ENCODE measurements at places on chromosomes 7 and 10.
A peak's percentile ranks its signal among the peaks of the same experiment; 100 is the strongest.

GRCh38 chr10:124478515-124478914 lies 16.9 kb downstream of the LHPP start:
- no peak for DNase-seq

GRCh38 chr10:116253716-116254115 lies 19.3 kb downstream of the GFRA1 start:
- no peak for DNase-seq

DNA sequence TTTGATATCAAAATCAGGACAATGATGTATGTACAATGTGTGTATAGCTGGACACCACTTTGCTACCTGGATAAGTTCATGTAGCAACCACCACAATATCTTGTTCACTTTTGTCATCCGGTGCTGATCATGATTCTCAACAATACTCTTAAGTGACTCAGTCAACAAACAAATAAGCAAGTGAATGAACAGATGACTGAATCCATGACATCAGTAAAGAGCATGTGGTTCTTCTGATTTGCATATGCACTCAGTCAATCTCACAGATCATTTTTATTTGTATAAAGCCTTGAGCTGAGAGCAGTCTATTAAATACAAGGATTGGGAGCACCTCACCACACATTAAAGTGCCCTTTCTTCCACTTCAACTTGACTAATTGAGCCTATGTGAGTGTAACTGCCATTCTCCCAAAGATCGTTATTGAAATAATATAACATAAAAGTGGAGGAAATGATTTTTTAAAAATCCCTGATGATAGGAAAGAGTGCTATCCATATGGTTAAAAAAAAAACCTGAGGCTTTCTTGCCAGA lies 69.5 kb downstream of the NPSR1 start:
- no peak for DNase-seq

GRCh38 chr10:13852872-13853271 lies 266.1 kb downstream of the PRPF18 start:
- DNase-seq, result no peak

DNA sequence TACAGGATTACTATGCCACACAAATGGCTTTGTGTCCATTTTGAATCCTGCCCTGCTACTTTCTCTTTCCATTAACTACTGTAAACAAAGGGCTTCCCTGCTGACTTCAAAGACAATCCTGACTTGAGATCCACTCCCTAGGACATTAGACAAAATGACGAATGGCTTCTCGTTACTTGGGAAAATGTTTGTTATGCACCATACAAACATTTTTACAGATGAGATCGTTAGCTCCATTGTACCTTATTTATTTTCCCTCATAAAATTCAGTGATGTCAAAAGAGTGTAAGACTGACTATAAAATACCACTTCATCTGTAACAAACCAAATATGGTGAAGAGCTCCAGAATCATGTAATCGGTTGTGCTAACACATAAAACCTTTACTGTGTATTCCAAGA lies 121.8 kb downstream of the CD36 start:
- no peak for DNase-seq

DNA sequence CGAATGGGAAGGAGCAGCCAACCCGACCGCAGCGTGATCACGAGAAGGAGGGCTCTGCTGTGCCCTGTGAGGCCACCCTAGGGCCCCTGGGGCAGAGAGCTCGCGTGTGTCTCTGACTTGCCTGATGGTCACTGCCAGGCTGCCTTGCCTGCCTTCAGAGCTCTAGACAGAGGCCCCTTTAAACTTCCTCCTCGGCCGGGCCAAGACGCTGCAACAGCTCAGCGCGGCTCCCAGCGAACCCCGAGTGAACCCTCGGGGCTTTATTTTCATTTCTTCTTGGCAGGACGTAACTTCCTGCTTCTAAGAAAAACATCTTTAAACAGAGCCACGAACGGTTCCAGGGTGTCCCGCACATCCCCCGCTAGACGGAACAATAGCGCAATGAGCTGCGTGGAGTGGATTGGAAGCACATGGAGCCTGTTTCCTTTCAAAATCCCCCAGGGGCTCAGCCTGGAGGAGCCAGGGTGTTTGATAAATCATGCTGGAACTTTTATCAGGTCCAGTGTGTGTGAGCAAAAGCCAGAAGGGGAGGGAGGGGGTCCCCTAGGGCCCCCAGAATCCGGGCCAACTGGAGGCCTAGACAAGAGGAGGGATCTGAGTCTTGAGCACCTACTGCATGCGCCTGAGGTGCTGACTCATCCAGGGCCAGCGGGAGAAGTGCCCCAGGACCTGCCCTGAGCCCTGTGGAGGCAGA lies 134.1 kb upstream of the GDF10 start:
- DNase-seq, result no peak

- peak; percentile 21 for DNase-seq
Observed at GRCh38 chr7:6294839-6295238, 22.4 kb upstream of the CYTH3 start.

- peak; percentile 31 for DNase-seq
Observed at GRCh38 chr7:98753989-98754479, 115.8 kb downstream of the TMEM130 start.

- DNase-seq, result no peak
Observed at GRCh38 chr7:38232502-38233366, 40.7 kb downstream of the TARP start.

- DNase-seq, result no peak
Observed at GRCh38 chr7:22564511-22565045, 64.6 kb upstream of the STEAP1B start.

GRCh38 chr10:22666287-22667092 lies 47.9 kb downstream of the PIP4K2A start:
- no peak for DNase-seq

DNA sequence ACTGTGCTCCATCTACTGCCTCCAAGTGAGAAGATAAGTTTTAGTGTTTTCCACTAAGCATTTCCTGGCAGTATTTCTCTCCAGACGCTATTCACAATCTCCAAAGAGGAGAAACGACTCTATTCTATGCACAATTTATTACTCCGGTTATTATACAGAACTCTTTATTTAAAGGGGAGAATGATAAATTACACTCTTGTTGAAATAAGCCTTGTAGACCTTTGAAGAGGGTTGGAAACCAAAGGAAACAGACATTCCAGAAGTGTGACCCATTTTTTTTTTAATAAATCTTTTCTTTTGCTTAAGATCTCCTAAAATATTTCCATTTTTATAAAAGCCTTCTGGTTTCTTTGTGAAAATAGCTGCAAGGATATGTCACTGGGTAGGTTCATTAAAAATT lies 76.1 kb upstream of the HDAC9 start:
- no peak for DNase-seq
